Mesendoderm (in vitro differentiated cells): ENCODE measurements at places on chromosomes 6 and 20.

DNA sequence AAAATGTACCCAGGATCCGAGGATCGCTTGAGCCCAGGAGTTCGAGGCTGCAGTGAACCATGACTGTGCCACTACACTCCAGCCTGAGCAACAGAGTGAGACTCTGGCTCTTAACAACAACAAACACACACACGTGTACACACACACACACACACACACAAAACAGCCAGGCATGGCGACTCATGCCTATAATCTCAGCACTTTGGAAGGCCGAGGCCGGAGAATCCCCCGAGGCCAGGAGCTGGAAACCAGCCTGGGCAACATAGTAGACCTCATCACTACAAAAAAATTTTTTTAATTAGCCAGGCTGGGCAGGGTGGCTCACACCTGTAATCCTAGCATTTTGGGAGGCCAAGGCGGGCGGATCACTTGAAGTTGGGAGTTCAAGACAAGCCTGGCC, 23.3 kb upstream of the ARFGEF2 start:
- DNase-seq, result no peak

DNA sequence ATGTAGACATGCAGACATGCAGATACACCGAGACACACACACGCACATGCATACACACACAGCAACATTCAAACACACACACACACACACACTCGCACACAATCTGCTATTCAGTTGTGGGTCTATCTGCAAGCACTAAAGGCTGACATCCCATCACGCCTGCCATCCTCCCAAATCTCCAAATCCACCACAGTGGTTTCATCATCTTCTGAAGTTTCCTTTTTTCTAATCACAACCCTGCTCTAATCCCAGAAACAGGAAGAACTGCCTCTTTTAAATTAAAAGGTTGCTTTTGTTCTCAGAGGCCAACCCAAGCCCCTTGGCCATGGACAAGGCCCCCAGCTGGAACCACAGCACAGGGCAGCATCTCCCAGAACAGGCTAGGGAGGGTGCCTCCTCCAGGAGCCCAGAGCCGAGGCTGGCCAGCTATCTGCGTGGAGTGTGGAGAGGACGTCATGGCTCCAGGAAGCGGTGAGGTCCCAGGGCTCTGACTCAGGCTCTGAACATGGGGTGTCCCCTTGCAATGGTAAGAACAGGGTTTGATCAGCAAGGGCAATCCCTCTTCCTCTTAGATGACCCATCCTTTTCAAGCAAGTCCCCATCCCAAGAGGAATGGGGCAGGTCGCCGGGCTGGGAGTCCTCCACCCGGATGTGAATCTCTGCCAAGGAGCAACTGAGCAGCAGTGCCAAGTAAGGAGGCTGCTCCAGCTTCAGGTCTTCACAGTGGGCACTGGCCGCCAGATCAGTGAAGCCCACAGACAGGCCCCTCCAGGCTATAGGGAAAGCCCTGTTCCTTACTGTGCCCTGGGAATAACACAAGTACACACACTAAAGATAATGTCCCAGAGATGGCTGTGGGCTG, 14.7 kb downstream of the FOXF2 start:
- DNase-seq, result no peak

- peak; percentile 70 for DNase-seq
Observed at GRCh38 chr6:134453792-134454510, 136.0 kb upstream of the SGK1 start.

GRCh38 chr6:29981211-29981812, 39.0 kb downstream of the HLA-A start:
- no peak for DNase-seq

DNA sequence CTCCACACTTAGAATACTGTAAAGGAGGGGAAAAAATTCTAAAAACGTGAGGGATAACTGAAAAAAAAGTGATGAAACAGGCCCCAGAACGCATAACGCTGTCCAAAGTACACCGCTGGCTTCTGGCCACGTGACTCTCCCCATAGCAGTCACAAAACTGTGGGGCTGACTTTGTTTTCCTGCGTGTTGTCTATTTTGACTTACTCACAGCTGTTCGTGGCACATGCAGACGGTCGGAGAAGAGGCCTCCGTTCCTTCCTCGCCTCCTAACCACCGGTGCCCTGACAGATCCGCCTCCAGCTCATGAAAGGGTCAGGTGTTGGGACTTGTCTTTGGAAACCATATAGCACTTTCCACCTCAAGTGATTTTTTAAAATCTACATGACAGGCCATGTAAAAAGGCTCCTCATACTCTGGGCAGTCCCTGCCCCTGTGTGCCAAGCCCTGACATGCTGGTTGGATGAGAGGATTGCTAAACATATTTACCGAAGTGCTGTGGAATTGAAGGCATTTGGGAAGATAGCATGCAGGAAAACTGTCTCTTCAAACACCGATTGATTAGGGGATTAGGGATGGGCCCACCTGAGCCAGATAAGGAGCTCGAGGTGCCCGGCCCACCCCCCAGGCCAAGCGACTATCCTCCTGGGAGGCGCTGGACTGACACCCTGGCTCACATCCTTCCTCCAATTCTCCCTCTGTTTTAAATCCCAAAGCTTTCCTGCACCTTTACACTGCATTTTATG, 54.8 kb downstream of the DACT2 start:
- peak; percentile 39 for DNase-seq

DNA sequence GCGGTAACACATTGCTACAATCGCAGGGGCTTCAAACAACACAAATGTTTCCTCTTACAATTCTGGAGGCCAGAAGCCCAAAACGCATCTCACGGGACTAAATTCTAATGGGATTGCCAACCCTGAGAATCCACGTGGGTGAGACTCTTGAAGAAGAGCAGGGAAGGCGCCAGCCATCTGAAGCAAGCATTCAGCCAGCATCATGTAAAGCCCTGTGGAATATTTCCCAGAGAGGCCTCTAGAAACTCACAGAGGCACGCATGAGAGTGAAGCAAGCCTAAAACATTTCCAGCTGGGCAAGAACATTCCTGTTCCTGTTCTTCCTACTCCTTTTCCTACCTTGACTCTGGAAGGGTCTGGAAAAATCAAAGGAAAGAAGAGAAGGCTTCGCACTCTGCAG, 19.6 kb upstream of the FNDC1 start:
- no peak for DNase-seq

GRCh38 chr20:764255-764654, 4.0 kb downstream of the SLC52A3 start:
- no peak for DNase-seq

DNA sequence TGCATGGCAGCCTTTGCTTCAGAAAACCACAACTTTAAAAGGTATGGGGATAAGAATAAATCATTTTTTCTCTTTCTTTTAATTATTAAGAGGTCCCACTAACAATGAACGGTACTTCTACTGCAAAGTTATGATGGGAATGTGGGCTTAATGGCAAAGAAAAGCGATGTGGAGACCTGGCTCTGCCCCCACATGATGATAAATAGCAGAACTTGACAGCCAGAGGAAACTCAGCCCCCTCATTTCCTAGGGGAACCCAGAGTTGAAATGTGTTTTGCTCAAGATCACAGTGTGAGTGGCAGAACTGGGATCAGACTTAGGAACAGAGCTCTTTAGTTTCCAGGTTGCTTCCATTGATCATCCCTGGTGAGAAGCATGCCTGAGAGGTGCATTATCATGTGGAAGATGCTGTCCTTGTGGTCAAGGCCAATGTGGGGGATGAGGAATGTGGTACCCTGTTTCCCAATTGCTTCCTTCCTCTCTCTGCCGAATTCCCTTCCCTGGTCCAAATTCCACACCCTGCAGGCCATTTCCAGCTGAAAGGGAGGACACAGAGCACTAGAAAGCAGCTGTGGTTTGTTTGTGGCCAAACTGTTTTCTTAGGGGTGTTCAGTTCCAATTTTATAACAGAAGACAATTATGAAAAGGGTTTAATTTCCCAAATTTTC, 66.0 kb downstream of the BACH2 start:
- peak; percentile 29 for DNase-seq
